ENCODE measurements at places on chromosomes 4 and X. TPM values are rescaled to one million over a fixed set of nuclear protein-coding genes. Genes with fewer than 3 reads are reported as not detected.

PDLIM3 gene
- 0.51 TPM for polyA plus RNA-seq

UGT2B7 gene
- not detected for polyA plus RNA-seq

CASK gene
- 2.8 TPM for polyA plus RNA-seq

GK gene
- polyA plus RNA-seq = 15.2 TPM

DDX53 gene
- polyA plus RNA-seq = not detected

CLGN gene
- polyA plus RNA-seq = 2.7 TPM

ANXA10 gene
- 0.27 TPM for polyA plus RNA-seq

OPRPN gene
- polyA plus RNA-seq = not detected

SMIM10L2A gene
- polyA plus RNA-seq = not detected

SH3D19 gene
- 29.1 TPM for polyA plus RNA-seq

GC gene
- not detected for polyA plus RNA-seq

LNX1 gene
- 6.3 TPM for polyA plus RNA-seq

TSR2 gene
- 42.4 TPM for polyA plus RNA-seq

Data from GM23248 (cell line).